ENCODE measurements at places on chromosomes 16 and 17. TPM values are rescaled to one million over a fixed set of nuclear protein-coding genes. Genes with fewer than 3 reads are reported as not detected.

MC1R gene
- total RNA-seq: 5.8 TPM

- no peak overlapping the region for H3K27ac ChIP-seq
- no peak for DNase-seq
- H3K27me3 ChIP-seq: peaks cover 2% of the 10 kb centered on the region
- H3K4me1 ChIP-seq: peaks cover 13% of the 10 kb centered on the region
- no peak overlapping the region for H3K4me3 ChIP-seq
Measured at GRCh38 chr17:39935909-39936308, 8.4 kb downstream of the LRRC3C start.

CLDN6 gene
- total RNA-seq: not detected

TTLL6 gene
- not detected for total RNA-seq

CALB2 gene
- total RNA-seq: not detected

NME4 gene
- total RNA-seq: 8.2 TPM

DNA sequence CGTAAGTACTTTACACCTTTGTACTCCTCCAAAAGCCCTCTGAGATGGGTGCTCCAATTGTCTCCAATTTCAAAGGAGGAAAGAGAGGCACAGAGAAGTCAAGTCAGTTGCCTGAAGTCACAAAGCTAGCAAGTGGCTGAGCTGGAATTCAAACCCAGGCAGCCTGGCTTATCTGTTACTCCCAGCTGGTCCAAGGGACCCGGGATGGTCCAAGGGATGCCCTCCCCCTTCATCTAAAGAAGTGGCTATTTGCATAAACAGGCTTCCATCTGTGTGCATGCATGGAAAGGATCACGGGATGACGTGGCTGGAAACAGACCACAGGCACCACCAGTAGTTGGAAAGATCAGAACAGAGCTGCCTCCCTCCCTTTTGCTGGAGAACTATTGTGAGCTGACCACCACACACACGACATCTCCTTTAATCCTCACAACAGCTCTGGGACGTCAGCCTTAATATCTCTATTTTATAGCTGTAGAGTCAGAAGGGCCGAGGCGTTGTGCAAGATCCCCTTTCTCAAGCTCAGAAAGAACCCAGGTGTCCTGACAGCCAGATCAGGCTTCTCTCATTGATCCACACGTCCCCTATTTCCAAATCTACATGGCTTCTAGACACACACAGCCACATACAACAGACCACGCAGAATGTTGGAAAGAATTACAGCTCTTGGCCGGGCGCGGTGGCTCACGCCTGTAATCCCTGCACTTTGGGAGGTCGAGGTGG is 10.9 kb upstream of the COL1A1 start:
- H3K4me3 ChIP-seq: no peak overlapping the region
- DNase-seq: no peak
- no peaks in the 10 kb centered on the region for H3K36me3 ChIP-seq
- peaks cover 11% of the 10 kb centered on the region for H3K4me1 ChIP-seq
- peaks cover 56% of the 10 kb centered on the region for H3K27me3 ChIP-seq

DNA sequence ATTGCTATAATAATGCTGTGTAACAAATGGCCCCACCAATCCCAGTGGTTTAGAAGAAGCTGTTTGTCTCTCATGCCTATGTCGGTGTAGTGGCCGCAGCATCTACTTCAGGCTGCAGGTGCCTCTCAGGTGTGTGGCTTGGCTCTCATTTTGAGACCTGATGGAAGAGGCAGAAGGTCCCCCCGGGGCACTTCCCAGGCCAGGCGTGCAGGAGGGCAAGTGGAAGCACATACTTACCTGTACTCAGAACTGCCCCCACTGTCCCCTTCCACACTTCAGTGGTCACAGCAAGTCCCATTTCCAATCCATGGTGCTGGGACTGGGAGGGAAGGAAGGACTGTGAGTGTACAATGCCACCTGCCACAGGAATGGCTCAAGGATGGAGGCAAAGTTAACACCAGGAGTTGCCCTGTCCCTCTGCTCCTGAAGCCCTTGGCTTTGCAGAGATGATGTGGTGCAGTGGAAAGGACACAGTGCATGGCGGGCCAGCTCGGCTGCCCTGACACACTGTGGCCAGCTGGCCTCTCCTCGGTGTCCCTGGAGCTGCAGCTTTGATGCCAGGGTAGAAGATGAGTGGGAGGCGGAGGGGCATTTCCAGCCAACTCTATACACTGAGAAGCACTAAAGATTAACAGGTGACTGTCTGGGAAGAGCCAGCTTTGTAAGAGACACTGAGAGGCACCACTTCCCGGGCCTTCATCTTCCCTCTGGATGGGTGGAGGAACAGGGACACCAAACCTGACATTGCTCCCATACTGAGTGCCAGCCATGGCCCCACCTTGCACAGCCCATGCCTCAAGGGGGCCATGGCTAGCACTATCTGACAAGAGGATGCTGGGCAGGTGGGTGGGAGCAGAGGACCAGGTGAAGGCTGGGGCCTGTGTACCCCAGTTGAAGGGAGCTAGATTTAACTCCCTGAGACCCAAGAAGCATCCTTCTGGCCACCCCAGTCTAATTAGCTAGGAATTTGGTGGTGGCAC is 105.9 kb downstream of the METRNL start:
- H3K4me1 ChIP-seq: peaks cover 7% of the 10 kb centered on the region
- no peaks in the 10 kb centered on the region for H3K36me3 ChIP-seq
- no peak for DNase-seq

SALL1 gene
- not detected for total RNA-seq

NLRC3 gene
- 95.9 TPM for total RNA-seq

GRCh38 chr17:4728124-4728523 is 3.1 kb upstream of the MED11 start:
- no peak overlapping the region for H3K4me3 ChIP-seq
- DNase-seq: no peak
- peaks cover 5% of the 10 kb centered on the region for H3K36me3 ChIP-seq
- H3K4me1 ChIP-seq: peaks cover 21% of the 10 kb centered on the region
- H3K27ac ChIP-seq: peak overlapping the region; percentile 38
- H3K27me3 ChIP-seq: peaks cover 3% of the 10 kb centered on the region

KRT38 gene
- not detected for total RNA-seq

GRCh38 chr16:67663877-67664222 is 2.7 kb downstream of the ENKD1 start:
- peaks cover 16% of the 10 kb centered on the region for H3K4me1 ChIP-seq
- DNase-seq: no peak
- H3K4me3 ChIP-seq: no peak overlapping the region
- H3K36me3 ChIP-seq: no peaks in the 10 kb centered on the region
- no peak overlapping the region for H3K27ac ChIP-seq

GRCh38 chr16:85424260-85425073 is 188.7 kb upstream of the GSE1 start:
- DNase-seq: peak; percentile 26
- no peak overlapping the region for H3K27ac ChIP-seq
- peaks cover 5% of the 10 kb centered on the region for H3K27me3 ChIP-seq
- H3K36me3 ChIP-seq: no peaks in the 10 kb centered on the region
- peaks cover 2% of the 10 kb centered on the region for H3K4me1 ChIP-seq
- no peak overlapping the region for H3K4me3 ChIP-seq

TP53TG3B gene
- total RNA-seq: not detected

DNA sequence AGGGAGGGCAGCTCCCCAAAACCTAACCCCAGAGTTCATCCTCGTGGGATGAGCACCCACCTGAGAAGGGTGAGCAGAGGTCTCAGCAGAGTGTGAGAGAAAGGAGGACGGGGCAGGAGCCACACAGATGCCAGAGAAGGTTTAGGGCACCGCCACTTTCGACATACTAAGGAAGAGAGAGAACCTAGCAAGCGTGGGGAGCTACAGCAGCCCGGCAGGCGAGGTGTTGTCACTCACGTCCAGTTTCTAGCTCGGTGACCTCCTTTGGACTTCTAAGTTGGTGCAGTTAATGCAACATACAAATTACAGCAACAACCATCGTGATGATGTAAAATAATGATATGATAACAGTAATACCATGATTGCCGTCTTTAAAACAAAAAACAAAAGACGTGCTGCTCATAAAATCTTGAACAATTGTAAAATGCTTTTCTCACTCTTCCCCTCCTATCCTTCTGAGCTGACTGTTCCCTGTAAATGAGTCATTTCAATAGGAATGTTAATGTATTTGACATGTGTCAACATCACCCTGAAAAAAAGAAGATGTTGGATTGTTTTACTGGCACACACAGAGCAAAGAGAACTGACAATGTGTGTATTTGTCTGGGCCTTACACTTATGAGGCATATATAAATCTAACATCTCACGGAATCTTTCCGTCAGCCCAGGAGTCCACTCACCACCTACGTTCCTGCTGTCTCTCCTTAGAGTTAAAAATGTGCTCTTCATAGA is 158.2 kb upstream of the MAF start:
- peaks cover 3% of the 10 kb centered on the region for H3K4me1 ChIP-seq
- H3K36me3 ChIP-seq: no peaks in the 10 kb centered on the region
- H3K27ac ChIP-seq: no peak overlapping the region
- no peak overlapping the region for H3K4me3 ChIP-seq
- H3K27me3 ChIP-seq: peaks cover 2% of the 10 kb centered on the region

CEP112 gene
- total RNA-seq: 3.8 TPM

- H3K4me1 ChIP-seq: no peaks in the 10 kb centered on the region
- DNase-seq: no peak
Measured at GRCh38 chr17:55708175-55708974, 14.3 kb downstream of the TMEM100 start.

SPATA22 gene
- 0.96 TPM for total RNA-seq

CCDC200 gene
- total RNA-seq: not detected

DNA sequence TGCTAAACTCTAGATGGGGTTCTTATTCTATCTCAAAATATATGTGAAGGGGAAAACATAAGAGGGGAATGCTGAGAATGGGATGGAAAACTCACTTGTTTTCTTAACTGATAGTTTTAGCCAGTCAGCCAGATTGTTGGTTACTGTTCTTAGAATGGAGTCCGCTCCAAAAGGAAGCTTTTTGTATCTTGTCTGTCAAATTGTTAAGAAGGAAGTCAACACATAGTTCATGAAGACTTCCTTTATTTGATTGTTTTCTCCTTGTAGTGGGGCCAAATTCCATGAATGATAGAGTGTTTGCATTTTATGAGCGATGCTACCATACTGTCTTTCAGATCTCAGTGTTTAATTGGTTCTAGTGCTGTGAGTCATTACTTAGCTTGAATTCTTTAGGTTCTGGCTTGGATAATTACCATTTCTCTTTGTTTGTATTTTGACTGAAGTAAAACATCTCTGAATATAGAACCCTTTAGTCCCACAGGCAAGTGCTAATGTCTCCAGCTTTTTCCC is 98.3 kb upstream of the GOT2 start:
- no peak overlapping the region for H3K4me3 ChIP-seq
- no peaks in the 10 kb centered on the region for H3K36me3 ChIP-seq
- no peak overlapping the region for H3K27ac ChIP-seq
- peaks cover 2% of the 10 kb centered on the region for H3K27me3 ChIP-seq
- DNase-seq: no peak
- H3K4me1 ChIP-seq: peaks cover 4% of the 10 kb centered on the region

DNA sequence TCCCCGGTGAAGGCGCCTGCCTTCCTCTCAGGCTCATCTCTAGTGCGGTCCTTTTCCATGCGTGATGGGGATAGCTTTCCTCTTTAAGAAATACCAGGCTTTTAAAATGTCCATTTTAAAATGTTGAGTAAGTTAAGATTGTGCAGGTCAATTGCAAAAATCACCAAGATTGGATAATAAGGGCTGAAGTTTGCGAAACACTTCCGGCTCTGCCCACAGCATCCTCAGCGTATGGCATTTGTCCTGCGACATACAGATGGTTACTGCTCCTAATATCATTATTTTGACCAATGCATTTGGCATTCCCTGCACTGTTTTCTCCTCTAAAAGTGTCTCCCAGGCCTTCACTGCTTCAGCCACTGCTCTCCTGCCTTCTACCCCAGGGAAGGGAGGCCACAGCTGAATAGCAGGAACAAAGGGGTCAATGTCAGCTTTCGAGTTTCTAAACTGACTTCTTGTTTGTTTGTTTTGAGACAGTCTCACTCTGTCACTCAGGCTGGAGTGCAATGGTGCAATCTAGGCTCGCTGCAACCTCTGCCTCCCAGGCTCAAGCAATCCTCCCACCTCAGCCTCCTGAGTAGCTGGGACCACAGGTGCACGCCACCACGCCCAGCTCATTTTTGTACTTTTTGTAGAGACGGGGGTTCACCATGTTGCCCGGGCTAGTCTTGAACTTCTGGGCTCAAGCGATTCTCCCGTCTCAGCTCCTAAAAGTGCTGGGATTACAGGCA is 91.9 kb downstream of the CRISPLD2 start:
- no peak for DNase-seq
- no peak overlapping the region for H3K27ac ChIP-seq
- no peaks in the 10 kb centered on the region for H3K36me3 ChIP-seq
- H3K27me3 ChIP-seq: peaks cover 19% of the 10 kb centered on the region
- H3K4me1 ChIP-seq: no peaks in the 10 kb centered on the region
- H3K4me3 ChIP-seq: no peak overlapping the region

DNA sequence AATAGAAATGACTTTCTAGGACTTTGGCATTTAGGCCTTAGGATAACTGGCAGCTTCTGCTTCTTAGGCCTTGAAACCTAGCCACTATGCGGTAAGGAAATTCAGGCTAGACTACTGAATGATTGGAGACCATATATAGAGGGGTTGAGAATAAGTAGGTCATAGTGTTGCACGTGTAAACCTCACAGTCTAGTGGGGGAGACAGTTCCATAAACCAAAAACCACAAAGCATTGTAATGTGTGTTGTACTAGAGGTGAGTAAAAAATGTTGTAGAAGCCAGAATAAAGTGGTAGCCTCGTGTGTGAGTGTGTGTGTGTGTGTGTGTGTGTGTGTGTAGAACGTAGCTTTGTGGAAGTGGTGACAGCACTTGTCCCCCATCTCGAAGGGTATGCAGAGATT is 188.5 kb downstream of the MAP2K6 start:
- H3K4me1 ChIP-seq: peaks cover 22% of the 10 kb centered on the region
- no peak overlapping the region for H3K4me3 ChIP-seq
- DNase-seq: no peak

DNA sequence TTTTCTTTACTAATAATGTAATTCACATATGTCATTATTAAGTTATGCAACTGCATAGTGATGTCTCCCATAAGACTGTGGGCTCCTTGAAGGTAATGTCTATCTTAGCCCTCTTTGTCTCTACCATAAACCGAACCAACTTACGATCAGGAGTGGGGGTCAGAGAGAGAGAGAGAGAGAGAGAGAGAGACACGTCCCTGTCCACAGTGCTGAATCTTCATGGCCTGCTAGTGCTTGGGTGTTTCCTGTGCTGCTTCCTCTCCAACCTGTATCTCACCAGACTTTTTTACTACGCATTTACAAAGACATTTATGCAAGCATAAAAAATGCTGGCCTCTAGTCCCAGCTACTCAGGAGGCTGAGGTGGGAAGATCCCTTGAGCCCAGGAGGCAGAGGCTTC is 52.2 kb upstream of the HAPSTR1 start:
- H3K4me1 ChIP-seq: no peaks in the 10 kb centered on the region
- H3K27me3 ChIP-seq: peaks cover 2% of the 10 kb centered on the region
- no peak overlapping the region for H3K27ac ChIP-seq
- H3K4me3 ChIP-seq: no peak overlapping the region

CSHL1 gene
- not detected for total RNA-seq

GRCh38 chr16:58415003-58415402 is 22.7 kb downstream of the GINS3 start:
- no peak overlapping the region for H3K4me3 ChIP-seq
- no peak overlapping the region for H3K27ac ChIP-seq
- H3K27me3 ChIP-seq: peaks cover 3% of the 10 kb centered on the region
- no peaks in the 10 kb centered on the region for H3K4me1 ChIP-seq
